ENCODE measurements at places on chromosomes 7 and 10.

GRCh38 chr10:26367771-26368170, 70.4 kb upstream of the APBB1IP start:
- no peak for DNase-seq

- DNase-seq = no peak
These were observed 37.1 kb upstream of the COMTD1 start for GRCh38 chr10:75272896-75273295.

- DNase-seq = no peak
These were observed 95.2 kb upstream of the FAM133B start for GRCh38 chr7:92685136-92686042.

DNA sequence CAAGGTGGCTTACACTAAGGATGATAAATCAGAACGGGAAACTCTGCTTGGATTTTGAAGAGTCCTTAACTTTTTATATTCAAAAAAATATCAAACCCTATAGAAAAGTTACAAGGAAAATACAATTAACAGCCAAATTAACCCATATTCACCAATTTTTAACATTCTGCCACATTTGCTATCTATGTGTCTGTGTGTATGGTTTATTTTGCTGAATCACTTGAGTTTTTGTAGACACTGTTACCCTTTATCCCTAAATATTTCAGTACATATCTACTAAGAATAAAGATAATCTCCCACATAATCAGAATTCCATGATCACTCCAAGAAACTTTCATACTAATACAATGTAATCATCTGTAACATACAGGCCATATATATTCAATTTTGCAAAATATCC, 1.2 kb upstream of the SRPK2 start:
- no peak for DNase-seq

- DNase-seq = no peak
These were observed 2.0 kb upstream of the FEZF1 start for GRCh38 chr7:122306320-122307227.

DNA sequence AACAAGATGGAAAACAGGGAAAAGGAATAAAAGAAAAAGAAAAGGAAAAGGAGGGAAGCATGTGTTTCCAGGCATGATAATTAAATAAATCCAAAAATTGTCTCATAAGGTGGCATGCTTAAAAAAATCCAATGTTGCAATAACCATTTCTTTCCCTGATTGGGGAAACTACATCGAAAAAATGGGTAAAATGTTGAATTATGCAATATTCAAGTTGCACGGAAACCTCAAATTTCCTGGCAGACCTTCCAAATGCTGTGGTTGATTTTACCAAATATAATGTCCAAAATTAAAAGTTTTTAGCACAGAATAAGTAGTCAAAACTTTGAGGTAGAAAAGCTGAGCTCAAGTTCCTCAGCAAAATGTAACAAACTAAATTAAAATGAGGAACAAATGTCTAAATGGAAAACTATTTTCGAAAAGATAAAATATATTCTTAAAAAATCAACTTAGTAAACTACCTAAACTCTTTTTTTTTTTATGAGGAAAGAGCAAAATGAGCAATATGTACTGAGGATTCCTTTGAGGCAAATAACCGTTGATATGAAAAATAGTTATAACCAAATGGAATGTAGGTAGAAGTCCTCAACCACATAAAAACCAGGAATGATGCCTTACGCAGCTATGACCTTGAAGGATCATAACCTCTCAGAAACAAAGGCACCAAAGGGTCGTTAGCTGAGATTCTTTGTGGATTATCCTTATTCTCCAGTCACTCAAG, 52.6 kb downstream of the MACC1 start:
- no peak for DNase-seq

DNA sequence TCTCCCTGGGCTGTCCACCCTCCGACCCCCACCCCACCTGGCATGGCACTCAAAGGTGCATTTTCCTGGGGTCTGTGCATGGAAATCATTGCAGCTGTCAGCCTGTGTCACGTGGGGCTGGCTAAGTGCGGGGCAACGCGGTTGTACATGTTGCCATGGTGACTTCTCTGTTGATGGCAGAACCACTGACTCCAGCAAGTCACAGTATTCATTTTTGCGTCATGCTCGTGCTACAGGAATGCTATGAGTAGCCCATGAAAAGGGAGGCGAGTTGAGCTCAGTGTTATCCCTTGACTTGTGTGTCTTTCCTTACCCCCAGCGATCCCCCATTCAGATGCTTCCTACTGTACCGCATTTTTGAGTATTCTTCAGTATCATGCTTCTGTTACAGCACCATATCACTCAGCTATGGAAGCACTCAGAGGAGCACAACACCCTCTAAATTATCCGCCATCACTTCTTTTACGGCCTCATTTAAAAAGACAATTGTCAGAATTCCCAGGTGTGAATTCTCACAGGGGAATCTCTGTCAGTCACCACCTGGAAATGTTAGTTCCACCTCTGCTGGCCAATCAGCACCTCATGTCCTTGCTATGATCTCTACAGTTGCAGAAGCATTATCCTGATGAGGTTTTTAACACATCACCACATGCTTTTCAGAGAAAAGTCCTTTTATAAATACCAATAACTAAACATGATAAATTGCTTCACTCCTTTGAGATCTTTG, 194.4 kb upstream of the C7orf33 start:
- no peak for DNase-seq

GRCh38 chr7:15334536-15335263, 227.1 kb downstream of the AGMO start:
- DNase-seq = no peak

GRCh38 chr7:129872054-129872453, 80.7 kb downstream of the UBE2H start:
- no peak for DNase-seq

- DNase-seq = no peak
These were observed 64.4 kb downstream of the KCND2 start for GRCh38 chr7:120337308-120337907.

- DNase-seq = no peak
These were observed 56.8 kb downstream of the FAM241B start for GRCh38 chr10:69686866-69687265.

- no peak for DNase-seq
These were observed 6.1 kb downstream of the KCNH2 start for GRCh38 chr7:150972023-150972468.

DNA sequence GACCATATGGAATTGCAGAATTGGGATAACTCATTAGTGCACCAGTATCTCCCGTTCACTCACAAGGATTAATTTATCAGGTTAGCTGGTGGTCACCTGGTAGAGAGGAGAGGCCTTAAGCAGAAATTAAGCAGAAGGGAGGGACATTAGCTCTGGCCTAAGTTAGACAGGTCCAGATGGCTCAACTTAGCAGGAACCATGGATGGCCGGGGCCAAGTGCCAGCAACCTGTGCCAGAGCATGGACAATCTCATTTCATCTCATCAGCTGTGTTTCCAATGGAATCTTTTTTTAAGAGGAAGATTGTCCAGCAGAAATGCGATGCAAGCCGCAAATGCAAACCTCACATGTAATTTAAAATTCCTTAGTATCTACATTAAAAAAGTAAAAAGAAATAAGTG, 82.2 kb downstream of the JCAD start:
- DNase-seq = no peak

DNA sequence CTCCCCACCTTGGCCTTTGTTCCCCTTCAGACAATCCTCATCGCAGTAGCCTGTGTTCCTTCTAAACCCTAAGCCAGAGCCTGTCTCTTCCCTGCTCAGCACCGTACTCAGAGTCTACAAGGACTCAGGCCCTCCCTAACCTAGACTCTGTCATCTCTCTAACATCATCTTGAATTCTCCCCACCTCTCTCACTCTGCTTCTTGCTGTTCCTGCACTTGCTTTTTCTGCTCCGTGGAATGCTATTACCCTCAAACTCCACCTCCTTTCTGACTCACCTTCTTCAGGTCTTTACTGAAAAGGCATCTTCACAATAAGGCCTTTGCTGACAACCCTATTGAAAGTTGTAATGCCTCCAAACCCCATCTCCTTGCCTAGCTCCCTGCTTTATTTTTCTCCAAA, 141.0 kb downstream of the DKK1 start:
- no peak for DNase-seq

DNA sequence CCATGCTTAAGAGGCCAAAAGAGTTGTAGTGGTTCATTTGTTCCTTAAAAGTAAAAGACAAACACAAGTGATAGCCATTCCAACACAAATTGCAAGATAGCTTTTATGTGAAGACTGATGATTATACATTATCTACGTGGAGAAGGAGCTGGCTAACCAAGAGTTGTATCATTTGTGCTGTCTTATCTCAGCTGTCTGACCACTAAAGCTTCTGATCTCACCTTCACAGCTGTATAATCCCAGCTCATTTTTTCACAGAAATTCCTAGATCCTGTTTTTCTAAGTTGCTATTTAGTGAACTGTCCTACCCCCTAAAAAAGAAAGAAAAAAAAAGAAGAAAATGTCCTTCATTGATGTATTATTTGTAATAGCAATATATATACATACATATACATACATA, 9.8 kb downstream of the USP6NL start:
- no peak for DNase-seq

- no peak for DNase-seq
These were observed 51.2 kb upstream of the KMT2E start for GRCh38 chr7:104962781-104963180.

GRCh38 chr7:100667331-100668068, 6.0 kb upstream of the GNB2 start:
- no peak for DNase-seq

Measured in stimulated activated CD4-positive, alpha-beta T cell treated with anti-CD3 and anti-CD28 coated beads, Interleukin-1b, Interleukin-23, amount 100 ng/mL, for 1 hour (primary cell).